ENCODE measurements at places on chromosomes 11 and 22. TPM values are rescaled to one million over a fixed set of nuclear protein-coding genes. Genes with fewer than 3 reads are reported as not detected.
A peak's percentile ranks its signal among the peaks of the same experiment; 100 is the strongest.

- no peak for DNase-seq
- H3K4me1 ChIP-seq = peaks cover 44% of the 10 kb centered on the region
- no peaks in the 10 kb centered on the region for H3K36me3 ChIP-seq
- H3K4me3 ChIP-seq = peak overlapping the region; percentile 44
Measured at GRCh38 chr11:27718346-27718862, 18.1 kb upstream of the BDNF start.

- no peak overlapping the region for H3K4me3 ChIP-seq
- no peak overlapping the region for H3K27ac ChIP-seq
- H3K4me1 ChIP-seq = no peaks in the 10 kb centered on the region
Measured at GRCh38 chr11:26127336-26127735, 204.6 kb upstream of the ANO3 start.

DNA sequence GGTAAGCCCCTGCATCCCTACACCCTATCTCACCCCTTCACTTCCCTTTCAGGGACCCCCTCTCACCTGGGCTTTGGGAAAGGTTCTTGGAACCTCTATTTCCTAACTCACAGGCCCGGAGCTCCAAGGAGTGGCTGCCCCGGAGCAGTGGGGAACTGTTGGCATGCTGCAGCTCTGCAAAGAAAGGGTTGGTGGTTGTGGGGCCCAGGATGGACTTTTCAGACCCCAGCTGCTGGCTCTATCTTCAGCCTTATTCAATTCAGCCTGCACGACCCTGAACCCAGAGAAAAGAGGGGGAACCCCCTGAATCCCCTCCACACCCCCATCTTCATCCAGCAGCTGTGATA lies 10.0 kb downstream of the ROBO4 start:
- H3K4me1 ChIP-seq = peaks cover 46% of the 10 kb centered on the region
- no peak for DNase-seq
- no peaks in the 10 kb centered on the region for H3K27me3 ChIP-seq
- no peak overlapping the region for H3K27ac ChIP-seq
- H3K4me3 ChIP-seq = no peak overlapping the region

DNA sequence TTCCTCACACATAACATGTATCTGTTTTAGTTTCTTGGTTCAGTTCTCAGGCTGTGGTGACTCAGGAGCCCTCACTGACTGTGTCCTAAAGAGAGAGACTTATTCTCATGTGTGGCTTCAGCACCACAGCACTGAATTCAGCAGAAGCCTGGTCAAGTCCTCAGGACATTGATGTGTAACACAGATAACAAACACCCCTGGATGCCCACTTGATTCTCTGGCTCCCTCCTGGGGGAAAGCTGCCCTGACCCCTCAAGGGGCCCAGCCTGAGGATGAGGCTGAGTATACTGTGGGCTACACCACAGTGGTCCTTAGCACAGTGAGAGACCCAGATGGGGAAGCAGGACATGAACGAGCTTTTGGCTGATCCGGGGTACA lies 87.2 kb upstream of the VPREB1 start:
- no peak overlapping the region for H3K27ac ChIP-seq
- H3K4me3 ChIP-seq = no peak overlapping the region
- no peak for DNase-seq

DNA sequence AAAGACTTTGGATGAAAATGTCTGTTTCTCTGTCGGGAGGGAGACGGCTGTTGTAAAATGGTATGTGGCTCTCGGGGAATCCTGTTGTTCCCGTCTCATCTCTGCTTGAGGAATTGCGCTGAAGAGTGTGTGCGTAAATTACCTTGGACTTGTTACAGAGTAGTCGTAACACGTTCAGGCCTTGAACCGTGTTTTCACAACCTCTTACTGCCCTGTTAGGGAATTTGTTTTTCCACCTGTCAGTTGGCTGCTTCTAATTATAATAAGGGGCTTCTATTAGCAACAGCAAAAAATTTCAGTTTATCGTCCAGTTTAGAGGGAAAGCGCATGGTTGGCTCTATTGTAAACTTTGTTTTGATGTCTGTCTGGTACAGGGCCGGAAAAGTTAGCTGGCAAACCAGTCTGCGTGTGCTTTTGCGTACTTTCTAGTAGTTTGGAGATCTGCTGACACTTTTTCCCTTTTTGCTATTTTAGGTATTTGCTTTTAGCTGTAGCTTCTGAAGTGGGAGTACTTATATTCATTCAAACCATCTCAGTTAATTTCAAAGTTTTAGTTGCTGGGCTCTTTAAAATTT lies 1.5 kb downstream of the HIPK3 start:
- peak overlapping the region; percentile 100 for H3K27ac ChIP-seq
- H3K36me3 ChIP-seq = no peaks in the 10 kb centered on the region
- peak; percentile 45 for DNase-seq
- H3K4me1 ChIP-seq = peaks cover 25% of the 10 kb centered on the region
- H3K4me3 ChIP-seq = peak overlapping the region; percentile 96

DNA sequence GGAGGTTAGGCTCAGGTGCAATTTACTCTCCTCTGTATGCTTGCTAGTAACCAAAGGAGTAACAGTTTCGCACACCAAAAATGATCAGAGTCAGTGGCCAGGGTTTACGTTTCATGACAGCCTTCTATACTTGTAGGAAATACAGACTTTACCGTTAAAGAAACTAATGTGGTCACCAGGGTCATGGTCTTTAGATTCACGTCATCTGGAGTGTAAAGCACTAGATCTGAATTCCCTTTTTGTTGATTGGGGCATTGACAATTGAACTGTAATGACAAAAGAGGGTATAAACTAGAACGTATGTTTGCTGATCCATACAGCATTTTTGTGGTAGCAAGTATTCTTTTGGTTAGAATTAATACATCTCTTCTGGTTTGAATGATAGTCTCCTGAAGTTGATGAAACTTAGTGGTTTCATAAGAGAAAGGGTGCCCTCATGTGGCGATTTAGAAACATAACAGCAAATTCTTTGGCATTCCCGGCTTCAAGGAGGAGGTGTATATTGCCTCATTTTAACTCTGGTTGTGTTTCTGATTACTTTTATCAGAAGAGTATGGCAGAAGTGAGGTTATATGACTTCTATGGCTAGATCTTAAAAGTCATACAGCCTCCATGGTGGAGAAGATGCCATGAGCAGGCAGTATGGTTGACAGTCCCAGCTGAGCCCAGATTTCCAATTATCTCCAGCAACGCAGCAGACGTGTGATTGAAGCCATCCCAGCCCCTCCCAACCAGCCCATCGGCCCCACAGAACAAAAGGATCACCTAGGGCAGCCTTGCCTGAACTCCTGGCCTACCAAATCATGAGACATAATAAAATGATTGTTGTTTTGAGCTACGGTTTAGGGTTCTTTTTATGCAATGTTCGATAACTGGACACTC lies 35.1 kb downstream of the MMP7 start:
- peak overlapping the region; percentile 2 for H3K27ac ChIP-seq
- no peak for DNase-seq
- no peaks in the 10 kb centered on the region for H3K4me1 ChIP-seq
- H3K36me3 ChIP-seq = no peaks in the 10 kb centered on the region

DNA sequence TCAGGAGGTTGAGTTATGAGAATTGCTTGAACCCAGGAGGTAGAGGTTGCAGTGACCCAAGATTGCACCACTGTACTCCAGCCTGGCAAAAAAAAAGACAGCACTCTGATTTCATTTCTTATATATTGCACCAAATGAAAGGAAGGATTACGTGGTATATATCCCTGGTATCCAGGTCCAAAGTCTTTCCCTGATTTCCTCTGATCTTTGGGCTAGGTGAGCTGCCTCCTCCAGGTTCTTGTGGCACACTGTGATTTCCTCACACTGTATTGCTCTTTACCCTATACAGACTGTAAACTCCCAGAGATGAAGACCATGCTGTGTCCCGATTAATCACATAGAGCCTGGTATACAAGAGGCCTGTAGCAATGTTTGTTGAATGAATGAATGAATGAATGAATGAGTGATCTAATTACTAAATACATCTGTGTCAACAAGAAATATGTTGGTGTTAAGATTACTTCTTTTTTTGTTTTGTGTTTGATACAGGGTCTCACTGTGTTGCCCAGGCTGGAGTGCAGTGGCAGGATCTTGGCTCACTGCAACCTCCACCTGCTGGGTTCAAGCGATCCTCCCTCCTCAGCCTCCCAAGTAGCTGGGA lies 9.3 kb upstream of the POLD3 start:
- no peak for DNase-seq
- no peak overlapping the region for H3K27ac ChIP-seq
- no peaks in the 10 kb centered on the region for H3K27me3 ChIP-seq
- no peak overlapping the region for H3K4me3 ChIP-seq
- H3K4me1 ChIP-seq = no peaks in the 10 kb centered on the region

GRCh38 chr22:48761546-48761945 lies 1066.1 kb downstream of the BRD1 start:
- H3K27ac ChIP-seq = no peak overlapping the region
- H3K4me3 ChIP-seq = no peak overlapping the region
- peak; percentile 5 for DNase-seq
- no peaks in the 10 kb centered on the region for H3K36me3 ChIP-seq
- H3K4me1 ChIP-seq = no peaks in the 10 kb centered on the region

- no peak for DNase-seq
- H3K36me3 ChIP-seq = peaks cover 46% of the 10 kb centered on the region
- H3K27ac ChIP-seq = no peak overlapping the region
- H3K4me1 ChIP-seq = peaks cover 21% of the 10 kb centered on the region
Measured at GRCh38 chr11:16786131-16786530, 47.7 kb downstream of the C11orf58 start.

DNA sequence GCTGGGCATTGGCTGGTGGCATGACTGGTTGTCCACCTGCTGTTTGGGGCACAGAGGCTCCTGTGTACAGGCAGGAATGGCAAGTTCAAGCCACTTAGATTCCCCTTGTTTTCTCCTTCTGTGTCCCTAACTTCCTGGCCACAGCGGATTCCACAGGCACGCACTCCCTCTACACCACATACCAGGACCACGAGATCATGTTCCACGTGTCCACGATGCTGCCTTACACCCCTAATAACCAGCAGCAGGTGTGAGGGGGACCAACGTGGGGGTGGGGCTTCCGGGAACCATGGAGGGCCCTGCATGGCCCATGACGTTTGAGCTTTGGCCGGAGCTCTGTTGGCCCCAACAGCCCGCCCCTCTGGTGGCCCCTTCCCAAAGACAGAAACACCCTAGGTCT lies 7.8 kb downstream of the SIPA1 start:
- H3K27me3 ChIP-seq = no peaks in the 10 kb centered on the region
- DNase-seq = no peak
- H3K4me1 ChIP-seq = peaks cover 27% of the 10 kb centered on the region
- H3K4me3 ChIP-seq = no peak overlapping the region

The IL17REL gene
- not detected for total RNA-seq

The LRFN4 gene
- total RNA-seq = 14.0 TPM

The SHANK2 gene
- 2.0 TPM for total RNA-seq

The RAB3IL1 gene
- total RNA-seq = 127 TPM

The PLAAT5 gene
- total RNA-seq = 8.4 TPM

The TMA7B gene
- not detected for total RNA-seq

Measured in tibial nerve (tissue), 4 donors.